ENCODE measurements at places on chromosomes 5 and 9.

GRCh38 chr5:122295138-122295537, 16.9 kb upstream of the SNCAIP start:
- no peak for DNase-seq

- no peak for DNase-seq
Observed at GRCh38 chr9:100554935-100555401, 22.9 kb upstream of the CAVIN4 start.

DNA sequence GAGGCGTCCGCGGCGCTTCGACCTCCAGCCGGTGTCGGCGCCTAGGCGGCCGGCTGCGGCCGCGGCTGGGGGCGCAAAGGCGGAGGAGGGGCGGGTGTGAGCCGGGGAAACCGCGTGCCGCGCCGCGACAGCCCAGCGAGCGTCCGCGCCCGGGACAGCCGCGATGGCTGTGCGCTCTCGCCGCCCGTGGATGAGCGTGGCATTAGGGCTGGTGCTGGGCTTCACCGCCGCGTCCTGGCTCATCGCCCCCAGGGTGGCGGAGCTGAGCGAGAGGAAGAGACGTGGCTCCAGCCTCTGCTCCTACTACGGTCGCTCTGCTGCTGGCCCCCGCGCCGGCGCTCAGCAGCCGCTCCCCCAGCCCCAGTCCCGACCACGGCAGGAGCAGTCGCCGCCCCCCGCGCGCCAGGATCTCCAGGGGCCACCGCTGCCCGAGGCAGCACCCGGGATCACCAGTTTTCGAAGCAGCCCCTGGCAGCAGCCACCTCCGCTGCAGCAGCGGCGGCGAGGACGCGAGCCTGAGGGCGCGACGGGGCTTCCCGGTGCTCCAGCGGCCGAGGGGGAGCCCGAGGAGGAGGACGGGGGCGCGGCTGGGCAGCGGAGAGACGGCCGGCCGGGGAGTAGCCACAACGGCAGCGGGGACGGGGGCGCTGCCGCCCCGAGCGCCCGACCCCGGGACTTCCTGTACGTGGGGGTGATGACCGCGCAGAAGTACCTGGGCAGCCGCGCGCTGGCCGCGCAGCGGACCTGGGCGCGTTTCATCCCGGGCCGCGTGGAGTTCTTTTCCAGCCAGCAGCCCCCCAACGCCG, 605 bp downstream of the CHSY3 start:
- DNase-seq, result no peak

DNA sequence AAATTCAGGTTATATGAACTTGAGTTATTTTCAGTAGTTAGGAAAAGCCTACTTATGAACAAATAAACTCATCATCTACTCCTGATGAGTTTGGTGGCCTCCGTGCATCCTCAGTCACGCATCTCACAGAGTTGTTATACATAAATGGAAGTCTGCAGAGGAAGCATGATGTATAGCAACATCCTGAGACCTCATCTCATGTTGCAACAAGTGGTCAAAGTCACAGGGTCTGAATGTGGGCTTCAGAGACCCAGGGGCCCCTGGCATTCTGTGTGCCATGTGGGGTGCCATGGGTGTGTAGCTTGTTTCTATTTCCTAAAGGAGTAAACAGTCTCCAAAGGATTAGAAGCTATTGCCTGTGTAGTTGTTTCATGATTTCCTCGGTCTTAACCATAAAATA, 216.5 kb downstream of the IRX2 start:
- no peak for DNase-seq

Data from cortex of kidney (tissue), 1 donor.